ENCODE measurements at places on chromosomes 7 and 10.
A peak's percentile ranks its signal among the peaks of the same experiment; 100 is the strongest.

- no peak for DNase-seq
Observed at GRCh38 chr7:1729773-1730172, 59.7 kb downstream of the ELFN1 start.

DNA sequence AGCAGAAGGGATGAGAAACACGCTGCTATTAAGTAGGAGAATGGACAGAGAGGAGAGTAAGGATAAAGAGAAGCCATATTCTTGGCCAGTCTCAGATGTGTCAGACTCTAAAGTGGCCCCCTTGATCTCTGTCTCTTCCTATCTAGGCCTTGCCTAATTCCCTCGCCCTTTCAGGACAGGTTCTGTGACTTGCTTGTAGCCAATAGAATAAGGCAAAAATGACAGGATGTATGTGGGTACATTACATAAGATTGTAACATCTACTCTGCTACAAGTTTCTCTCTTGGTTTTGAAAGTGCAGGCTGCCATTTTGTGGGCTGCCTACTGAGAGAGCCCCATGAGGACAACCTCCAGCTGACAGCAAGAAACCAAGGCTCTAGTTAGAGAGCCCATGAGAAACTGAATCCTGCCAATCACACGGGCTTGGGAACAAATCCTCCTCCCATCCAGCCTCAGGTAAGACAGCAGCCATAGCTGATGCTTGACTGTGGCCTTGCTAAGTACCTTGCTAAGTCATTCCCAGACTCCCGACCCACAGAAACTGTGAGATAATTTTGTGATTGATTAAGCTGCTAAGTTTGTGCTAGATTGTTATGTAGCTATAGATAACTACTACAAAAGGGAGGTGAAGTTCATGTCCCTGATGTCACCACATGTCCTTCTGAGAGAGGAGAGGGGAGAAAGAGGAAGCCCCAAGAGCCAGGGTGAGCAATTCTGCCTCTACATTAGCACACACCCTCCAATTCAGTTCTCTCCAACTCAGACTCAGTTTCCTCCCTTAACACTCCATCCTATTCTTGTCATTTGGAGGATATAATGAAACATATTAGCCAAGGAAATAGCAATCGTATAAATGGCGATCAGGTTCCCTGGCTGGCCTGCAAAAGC is 185.5 kb downstream of the SGMS1 start:
- DNase-seq, result no peak

DNA sequence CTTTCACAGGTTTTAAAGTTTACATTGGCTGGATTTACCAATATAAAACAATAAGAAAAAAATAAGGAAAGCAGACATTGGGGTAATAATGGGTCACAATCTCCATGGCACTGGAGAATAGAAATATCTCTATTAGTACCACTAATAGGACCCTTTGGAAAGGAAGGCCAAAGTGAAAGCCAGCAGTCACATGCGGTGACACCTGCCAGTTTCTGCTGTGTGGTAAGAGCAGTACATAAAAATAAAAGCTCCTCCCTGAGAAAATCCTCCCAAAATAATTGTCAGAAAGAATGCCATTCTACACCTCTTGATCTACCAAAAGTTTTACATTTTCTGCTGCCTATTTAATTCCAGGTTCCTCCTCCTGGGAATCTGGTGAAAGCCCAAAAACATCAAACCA is 30.4 kb upstream of the SLC13A1 start:
- DNase-seq, result no peak

GRCh38 chr10:74883428-74883827 is 57.0 kb downstream of the KAT6B start:
- DNase-seq, result no peak

DNA sequence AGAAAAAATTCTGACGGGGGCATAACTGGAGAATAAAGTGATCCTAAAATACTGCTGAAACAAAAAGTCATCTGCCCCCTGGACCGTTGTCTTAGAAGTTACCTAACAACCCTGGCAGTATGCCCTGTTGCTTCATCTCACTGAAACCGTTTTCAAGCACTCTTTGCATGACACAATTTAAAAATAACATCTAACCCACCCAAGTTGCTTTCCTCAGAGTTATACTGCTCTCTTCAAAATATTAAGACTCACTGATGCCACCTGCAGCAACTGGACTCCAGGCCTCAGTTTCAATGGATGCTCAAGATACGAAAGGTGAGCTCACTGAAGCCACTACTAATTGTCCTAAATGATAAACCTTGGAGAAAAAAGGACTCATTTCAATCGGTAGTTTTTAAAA is 57.4 kb downstream of the CDK6 start:
- no peak for DNase-seq

- DNase-seq, result no peak
Observed at GRCh38 chr7:6384327-6384726, 63.4 kb downstream of the DAGLB start.

- DNase-seq, result no peak
Observed at GRCh38 chr10:119409385-119409784, 133.1 kb downstream of the RGS10 start.

- DNase-seq, result no peak
Observed at GRCh38 chr10:70355051-70356021, 27.1 kb downstream of the LRRC20 start.

DNA sequence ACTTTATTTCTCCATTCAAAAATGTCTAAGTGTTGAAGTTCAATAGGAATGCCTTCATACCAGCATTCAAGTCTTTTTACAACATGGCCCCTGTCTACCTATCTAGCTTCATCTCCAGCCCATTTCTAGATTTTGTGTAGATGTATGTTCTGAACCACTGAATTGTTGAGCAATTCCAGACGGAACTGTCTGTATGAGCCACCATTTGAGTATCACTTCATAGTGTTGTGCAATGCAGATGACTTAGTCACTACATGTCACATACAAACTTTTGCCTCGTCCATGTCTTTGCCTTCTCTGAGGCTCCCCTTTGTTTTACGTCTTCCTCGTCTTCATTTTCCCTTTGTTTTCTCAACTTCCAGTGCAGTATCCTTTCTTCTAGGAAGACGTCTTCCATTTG is 118.1 kb downstream of the INHBA start:
- no peak for DNase-seq

- DNase-seq, result no peak
Observed at GRCh38 chr10:32419615-32420014, 26.3 kb upstream of the CCDC7 start.

DNA sequence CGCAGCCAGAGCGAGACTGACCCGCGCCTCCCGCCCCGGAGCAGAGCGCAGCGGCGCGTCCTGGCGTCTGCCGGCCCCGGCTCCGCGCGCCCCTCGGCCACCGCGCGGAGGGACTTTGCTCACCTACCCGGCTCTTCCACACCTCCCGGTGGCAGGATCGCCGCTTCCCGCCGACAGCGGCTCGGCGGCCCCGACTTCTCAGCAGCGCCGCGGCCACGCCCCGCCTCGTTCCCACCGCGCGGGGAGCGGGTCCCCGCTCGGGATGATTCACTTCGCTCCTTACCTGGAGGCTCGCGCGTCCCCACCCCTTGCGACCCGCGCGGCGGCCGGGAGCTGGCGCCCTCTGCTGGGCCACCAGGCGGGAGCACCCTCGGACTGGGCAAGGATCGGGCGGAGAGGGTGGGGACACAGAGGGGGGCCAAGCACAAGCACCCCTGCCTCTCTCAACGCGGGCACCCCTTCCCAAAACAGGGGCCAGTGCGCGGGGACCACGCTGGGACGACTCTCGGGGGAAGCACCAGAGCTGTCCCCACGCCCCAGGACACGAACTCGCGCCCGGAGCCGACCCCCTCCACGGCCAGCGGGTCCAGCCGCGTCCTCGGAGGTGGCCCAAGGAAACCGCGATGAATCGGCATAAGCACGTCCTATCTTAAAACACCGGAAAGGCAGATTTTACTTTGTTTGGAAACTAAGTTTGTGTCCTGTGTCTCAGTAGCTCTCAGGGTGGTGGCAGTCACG is 101.0 kb upstream of the SVIL start:
- peak; percentile 84 for DNase-seq

DNA sequence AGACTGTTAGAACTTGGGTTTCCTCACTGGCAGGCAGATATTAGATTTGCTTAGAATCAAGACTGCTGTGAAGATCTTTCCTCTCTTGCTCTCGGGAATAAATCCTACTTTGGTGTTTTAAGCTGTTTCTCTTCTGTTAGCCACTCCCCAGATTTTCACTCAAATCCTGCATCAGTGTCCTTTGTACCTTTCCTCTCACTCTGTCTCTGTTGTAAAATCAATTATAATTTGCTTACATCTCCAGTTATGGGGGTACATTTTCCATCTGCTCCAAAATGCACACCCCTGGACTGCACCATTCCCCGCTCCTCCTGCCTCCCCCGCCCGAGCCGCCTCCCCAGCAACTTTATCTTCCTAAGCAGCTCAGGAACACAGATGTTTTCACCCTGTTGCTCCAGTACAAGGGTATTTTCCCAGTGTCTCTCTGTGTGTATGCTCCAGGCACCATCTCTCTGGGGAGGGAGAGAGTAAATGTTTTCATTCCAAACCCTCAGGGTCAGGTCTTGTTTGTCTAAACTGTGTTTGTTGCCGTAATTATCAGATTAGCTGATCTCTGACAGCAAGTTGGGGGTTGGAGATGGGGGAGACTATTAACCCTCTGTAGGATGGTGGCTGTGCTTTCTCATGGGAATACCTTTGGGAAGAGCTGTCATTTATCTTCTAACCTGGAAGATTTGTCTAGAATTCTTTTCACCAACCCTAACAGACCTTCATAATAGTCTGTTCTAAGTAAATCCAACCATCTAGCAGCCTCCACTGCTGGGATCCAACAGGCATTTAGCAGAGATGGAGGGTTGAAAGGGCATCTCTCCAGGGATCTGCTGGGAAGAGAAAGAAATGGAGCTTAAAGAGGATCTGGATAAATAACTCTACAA is 20.4 kb upstream of the GOT1 start:
- DNase-seq, result no peak

DNA sequence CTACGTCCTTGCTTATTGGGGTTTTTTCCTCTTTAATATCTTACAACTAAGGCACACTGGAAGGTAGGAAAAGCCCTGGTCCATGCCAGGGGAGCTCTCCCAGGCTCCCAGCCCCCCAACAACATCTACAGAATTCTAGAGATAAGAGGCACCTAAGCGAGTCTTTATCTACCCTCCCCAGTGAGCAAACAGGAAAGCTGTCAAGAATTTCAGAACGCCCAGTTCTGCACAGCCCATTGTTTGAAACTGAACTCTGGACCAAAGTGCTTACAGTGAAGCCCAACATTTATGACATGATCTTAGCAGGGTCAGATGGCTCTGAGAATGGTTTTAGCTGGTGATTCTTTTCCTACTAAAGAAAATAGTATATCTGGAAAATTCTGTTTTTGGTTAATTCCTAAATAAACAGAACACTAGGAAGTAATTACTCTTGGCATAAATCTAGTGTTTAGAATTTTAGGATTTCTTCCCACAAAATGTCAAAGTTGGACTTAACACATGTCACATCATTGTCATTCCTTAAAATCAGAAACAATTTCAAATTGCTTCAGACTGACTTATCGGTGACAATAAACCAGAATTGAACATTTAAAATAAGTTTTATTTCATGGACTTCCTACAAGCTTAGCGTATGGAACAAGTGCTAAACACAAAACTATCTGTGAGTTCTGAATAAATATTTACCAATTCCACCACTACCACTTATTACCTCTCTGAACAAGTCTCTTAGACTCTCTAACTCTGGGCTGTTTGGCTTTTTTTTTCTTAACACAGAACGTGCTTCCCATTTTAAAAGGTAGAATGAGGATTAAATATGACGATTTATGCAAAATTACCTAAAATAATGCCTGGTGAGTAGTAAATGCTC is 31.3 kb upstream of the RNF32 start:
- no peak for DNase-seq

GRCh38 chr10:43196131-43196980 is 58.1 kb downstream of the CSGALNACT2 start:
- DNase-seq, result no peak

GRCh38 chr7:43785420-43785819 is 26.9 kb downstream of the BLVRA start:
- DNase-seq, result no peak

- no peak for DNase-seq
Observed at GRCh38 chr7:14842523-14842922, 60.0 kb downstream of the DGKB start.

DNA sequence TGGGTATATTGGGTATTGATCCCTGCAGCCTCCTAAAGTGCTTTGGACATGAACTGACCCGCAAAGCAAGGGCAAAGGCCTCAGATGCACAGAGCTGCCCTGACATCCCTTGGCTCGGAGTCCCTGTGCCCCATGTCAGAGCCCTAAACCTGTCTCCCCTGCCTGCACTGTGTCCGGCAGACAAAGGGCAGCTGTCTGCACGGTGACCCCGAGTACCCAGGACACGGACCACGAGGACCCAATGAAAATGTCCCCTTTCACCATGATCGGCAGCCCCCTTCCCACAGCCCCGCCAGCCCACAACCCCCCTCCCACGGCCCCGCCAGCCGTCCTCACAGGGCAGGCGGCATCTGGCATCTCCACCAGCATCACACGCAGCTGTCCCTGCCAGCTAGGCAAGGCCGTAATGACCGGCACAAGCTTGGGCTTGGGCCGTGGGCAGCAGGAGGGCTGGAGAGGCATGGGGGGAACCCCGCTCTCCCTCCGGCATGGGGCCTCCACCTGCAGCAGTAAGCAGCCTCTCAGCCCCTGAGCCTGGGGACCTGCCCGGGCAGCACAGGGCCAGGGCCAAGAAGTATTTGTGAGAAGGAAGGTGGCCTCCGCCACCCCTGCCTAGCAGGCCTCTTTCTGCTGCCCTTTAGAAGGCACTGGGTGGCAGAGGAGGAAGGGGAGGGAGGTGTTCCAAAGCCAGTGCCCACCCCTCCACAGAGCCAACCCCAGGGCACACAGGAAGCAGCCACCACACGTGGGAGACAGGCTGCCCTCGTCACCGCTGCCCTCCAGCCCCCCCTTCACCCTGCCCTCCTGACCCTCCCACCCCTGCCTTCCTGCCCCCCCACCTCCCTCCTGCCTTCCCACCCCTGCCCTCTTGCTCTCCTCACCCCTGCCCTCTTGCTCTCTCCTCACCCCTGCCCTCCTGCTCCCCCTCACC is 10.1 kb downstream of the NUDT1 start:
- no peak for DNase-seq

DNA sequence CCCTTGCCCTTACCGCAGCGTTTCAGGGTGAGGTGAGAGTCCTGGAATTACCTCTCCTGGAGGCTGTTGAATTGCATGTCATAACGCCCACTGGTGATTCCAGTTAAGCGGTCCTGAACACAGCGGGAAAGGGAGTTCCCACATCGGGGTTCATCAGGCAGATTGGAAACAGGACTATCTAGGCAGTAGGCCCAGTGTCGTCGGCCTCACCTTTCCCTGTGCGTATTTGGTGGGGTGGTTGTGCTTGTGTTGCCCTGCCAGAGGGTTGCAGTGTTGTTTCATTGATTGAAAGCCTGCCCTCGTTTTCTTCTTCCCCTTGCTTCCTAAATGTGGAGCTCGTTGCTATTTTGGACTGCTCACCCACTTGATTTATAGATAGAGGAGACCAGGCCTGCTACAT is 10.6 kb upstream of the SUN1 start:
- DNase-seq, result no peak

DNA sequence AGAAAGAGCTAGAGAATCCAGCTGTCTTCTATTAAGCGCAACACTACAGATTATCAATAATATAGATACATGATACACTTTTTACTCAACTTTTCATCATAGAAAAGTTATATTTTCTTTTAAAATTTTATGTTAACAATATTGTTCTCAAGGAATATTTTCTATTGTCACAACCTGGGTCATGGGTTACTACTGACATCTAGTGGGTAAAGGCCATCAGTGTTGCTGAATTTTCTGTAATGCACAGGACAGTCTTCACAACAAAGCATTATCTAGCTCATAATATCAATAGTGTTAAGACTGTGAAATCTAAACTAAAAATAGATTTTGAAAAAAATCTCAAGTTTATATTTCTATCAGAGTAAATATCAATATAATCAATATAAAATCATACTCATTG is 209.8 kb downstream of the ZNF33B start:
- no peak for DNase-seq

Data from BE2C (cell line).